B cell (primary cell): ENCODE measurements at places on chromosomes 11 and 22. TPM values are rescaled to one million over a fixed set of nuclear protein-coding genes. Genes with fewer than 3 reads are reported as not detected.

DNA sequence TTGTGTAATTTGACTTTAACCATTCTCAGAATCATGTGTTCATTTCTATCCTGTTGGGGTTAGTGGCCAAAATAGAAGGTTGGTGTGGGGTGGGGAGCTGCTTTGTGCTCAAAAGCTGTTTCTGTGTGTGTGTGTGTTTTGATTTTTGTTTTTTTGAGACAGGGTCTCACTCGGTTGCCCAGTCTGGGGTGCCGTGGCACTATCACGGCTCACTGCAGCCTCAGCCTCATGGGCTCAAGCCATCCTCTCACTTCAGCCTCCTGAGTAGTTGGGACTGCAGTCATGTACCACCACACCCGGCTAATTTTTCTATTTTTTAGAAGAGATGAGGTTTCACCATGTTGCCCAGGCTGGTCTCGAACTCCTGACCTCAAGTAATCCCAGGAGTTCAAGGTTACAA lies 18.1 kb upstream of the AIFM3 start:
- DNase-seq, result no peak
- H3K36me3 ChIP-seq, result peaks cover 2% of the 10 kb centered on the region
- H3K27ac ChIP-seq, result no peak overlapping the region
- no peaks in the 10 kb centered on the region for H3K27me3 ChIP-seq
- peaks cover 4% of the 10 kb centered on the region for H3K4me1 ChIP-seq

Gene OR51B5
- 0.66 and 0.67 TPM in 2 replicates for total RNA-seq

Gene SERPING1
- not detected in 2 replicates for total RNA-seq

Gene TMEM134
- total RNA-seq, result 154 and 167 TPM in 2 replicates

Gene HBE1
- not detected in 2 replicates for total RNA-seq

DNA sequence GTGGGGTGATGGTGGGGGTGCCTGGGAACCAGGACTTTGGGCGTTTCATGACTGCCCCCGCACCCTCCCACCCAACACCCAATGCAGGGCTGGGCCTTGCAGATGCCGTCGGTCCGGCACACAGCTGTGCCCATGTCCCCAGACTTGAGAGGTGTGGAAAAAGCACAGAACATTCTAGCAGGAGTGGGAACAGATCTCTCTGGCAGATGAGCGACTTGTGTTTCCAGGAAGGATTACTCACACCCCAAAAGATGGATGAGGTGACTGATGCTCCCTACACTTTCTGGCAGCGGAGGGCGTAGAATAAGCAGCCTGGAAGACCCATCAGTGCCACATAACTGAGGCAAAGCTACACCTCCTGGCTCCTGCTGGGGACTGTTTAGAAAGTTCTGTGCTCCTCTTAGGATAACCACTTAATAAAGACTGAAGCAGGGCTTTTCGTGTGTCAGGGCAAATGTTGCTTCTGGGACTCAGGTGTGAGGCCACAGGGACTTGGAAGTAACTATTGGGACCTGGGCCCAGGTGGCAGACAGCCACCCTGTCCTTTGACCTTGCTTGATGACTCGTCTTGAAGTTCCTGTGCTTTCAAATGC lies 24.2 kb downstream of the FBLN1 start:
- no peak for DNase-seq
- no peaks in the 10 kb centered on the region for H3K36me3 ChIP-seq
- no peak overlapping the region for H3K27ac ChIP-seq
- no peaks in the 10 kb centered on the region for H3K4me1 ChIP-seq

- no peak overlapping the region for H3K27ac ChIP-seq
- no peaks in the 10 kb centered on the region for H3K27me3 ChIP-seq
- no peaks in the 10 kb centered on the region for H3K36me3 ChIP-seq
- H3K4me1 ChIP-seq, result no peaks in the 10 kb centered on the region
These were observed 56.9 kb upstream of the PRR5 start for GRCh38 chr22:44645083-44645482.

Gene NRGN
- total RNA-seq, result 0.66 TPM in 1 of 2 replicates, not detected in the other

GRCh38 chr22:33780531-33781136 lies 139.6 kb downstream of the LARGE1 start:
- DNase-seq, result no peak
- no peak overlapping the region for H3K4me3 ChIP-seq
- H3K27me3 ChIP-seq, result no peaks in the 10 kb centered on the region
- no peaks in the 10 kb centered on the region for H3K36me3 ChIP-seq
- no peaks in the 10 kb centered on the region for H3K4me1 ChIP-seq
